ENCODE measurements at places on chromosomes 6 and 20.

DNA sequence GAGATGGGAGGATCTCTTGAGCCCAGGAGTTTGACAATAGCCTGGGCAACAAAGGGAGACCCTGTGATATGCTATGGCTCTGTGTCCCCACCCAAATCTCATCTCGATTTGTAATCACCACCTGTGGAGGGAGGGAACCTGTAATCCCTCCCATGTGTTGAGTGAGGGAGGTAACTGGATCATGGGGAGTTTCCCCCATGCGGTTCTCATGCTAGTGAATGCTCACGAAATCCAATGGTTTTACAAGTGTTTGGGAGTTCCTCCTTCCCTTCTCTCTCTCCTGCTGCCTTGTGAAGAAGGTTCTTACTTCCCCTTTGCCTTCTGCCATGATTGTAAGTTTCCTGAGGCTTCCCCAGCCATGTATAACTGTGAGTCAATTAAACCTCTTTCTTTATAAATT, 3.4 kb downstream of the NUDT3 start:
- DNase-seq = no peak

DNA sequence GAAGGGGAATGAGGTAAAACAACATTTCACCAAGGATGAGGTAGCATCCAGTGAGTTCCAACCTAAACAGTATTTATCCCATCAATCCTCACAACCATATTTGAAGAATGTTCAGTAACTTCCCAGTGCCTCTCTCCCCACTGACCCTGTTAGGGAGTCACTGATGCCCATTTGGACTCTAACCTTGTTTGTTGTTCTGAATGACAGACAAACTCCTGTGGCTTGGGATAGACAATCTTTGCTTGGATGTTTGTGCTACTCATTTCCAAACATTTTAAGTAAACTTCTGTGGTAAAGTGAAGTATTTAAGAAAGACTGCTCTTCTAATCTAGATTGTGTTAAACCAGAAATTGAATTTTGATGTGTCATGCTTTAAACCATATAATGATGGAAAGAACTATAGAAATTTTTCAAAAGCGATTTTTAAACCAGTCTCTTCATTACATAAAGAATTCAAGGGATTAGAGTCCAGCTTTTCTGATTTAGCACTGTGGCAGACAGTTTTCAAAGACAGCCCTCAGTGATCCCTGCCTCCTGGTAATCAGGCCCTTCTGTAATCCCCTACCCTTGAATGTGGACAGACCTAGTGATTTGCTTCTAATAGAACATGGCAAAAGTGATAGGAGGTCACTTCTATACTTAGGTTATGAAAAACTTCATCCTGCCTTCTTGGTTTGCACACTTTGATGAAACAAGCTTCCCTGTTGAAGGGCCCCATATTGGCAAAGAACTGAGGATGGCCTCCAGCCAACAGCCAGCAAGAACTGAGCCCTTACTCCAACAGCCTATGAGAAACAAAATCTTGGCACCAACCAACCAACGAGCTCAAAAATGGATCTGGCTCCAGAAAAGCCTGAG, 191.6 kb downstream of the DST start:
- DNase-seq = peak; percentile 43

DNA sequence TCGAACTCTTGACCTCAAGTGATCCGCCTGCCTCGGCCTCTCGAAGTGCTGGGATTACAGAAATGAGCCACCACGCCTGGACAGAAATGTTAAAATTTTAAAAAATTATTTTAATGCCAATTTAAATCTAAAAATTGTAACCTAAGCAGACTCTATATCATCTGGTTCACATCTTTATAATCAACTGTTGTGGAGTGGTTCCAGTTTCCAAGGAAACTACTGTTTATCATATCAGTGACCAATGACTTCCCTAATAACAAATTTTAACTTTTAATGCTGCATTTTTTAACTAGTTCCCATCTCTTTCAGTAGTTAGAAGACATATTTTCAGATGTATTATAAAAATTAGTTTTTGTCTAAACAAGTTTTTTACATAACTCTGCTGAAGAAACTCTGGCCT, 5.2 kb upstream of the BTN3A2 start:
- no peak for DNase-seq

GRCh38 chr6:108133594-108134179, 32.1 kb upstream of the NR2E1 start:
- peak; percentile 57 for DNase-seq

GRCh38 chr6:92690997-92691599, 728.3 kb downstream of the EPHA7 start:
- no peak for DNase-seq

DNA sequence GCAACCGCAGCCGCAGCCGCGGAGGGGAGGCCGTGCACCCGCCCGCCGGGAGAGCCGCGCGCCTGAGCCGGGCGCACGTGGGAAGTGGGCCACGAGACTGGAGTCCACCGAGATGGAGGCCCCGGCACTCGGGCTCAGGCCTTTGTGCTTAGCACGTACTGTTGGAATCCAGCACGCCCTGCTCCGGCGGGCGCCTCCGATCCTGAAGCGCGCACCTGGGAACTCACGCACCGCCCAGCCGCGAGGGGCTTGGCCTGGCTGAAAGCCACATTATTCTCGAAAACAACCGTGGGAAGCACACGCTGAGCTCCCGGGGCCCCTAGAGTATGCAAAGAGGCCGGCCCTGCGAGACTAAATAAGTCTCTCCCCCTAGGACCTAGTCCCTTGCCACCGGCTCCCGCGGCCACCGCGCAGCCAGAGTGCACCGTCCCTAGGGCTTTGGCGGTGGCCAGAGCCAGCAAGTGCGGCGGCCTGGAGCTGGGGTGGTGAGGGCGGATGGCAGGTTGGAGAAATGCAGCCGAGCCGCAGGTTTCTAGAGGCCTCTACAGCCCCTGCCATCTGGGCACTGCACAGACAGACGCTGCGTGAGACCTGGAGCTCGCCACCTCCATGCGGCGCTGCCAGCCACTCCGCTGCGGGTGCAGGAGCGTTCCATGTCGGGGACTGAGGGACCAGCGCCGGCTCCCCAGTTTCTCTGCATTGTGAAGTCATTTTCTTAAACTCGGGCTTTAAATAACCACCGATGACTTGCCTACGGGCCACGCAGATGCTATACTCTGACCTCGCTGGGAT, 42.0 kb upstream of the LY86 start:
- peak; percentile 8 for DNase-seq

GRCh38 chr6:47862731-47863130, 80.9 kb downstream of the OPN5 start:
- DNase-seq = no peak

All from fibroblast of mammary gland (primary cell).